ENCODE measurements at places on chromosomes 4 and X.

- DNase-seq: no peak
Measured at GRCh38 chrX:23505531-23506303, 161.6 kb upstream of the PRDX4 start.

DNA sequence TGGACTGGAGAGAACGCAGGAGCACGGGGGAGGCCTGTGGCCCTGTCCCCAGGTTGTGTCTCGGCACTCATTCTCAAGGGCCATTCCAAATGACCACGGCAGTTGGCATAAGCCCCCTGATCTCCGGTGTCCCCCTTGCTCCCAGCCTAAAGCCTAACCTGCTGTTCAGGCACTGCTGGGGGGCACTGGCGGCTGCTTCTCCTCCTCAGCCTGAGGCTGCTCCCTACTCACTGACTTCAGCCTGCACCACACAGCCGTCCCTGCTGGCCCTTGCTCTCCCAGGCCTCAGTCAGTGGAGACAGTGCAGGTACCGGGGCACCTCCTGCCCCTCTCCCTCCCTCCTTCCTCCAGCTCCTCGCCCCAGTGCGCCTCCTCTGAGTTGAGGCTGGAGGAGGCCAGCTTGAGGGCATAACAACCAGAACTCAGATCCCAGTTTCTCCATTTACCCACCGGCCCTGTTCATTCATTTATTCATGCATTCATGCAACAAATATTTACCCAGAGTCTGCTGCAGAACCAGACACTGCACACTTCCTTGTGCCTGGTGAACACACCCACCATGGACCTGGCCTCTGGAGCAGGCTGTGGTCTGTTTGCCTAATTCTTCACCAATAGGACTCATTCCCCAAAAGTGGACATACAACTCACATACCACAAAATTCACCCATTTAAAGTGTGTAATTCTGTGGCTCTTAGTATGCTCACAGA lies 65.0 kb downstream of the CPZ start:
- DNase-seq: no peak

DNA sequence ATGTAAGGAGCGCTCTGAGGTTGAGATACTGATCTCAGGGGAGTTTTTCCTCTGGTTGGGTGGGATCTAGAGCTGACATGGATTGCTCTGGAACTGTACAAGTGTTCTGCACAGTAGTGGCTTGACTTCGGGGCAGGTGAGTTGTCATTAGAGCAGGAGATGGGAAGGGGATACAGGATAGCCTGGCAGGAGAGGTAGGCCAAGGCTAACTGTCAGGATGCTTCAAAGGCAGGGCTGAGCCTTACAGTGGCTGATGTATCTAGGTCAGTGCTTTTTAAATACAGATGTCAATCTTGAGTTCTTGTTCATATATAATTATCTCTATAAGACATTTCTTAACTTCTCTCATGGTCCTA lies 43.5 kb upstream of the RELL1 start:
- no peak for DNase-seq

- DNase-seq: no peak
Measured at GRCh38 chr4:43379016-43379415, 486.5 kb downstream of the GRXCR1 start.

DNA sequence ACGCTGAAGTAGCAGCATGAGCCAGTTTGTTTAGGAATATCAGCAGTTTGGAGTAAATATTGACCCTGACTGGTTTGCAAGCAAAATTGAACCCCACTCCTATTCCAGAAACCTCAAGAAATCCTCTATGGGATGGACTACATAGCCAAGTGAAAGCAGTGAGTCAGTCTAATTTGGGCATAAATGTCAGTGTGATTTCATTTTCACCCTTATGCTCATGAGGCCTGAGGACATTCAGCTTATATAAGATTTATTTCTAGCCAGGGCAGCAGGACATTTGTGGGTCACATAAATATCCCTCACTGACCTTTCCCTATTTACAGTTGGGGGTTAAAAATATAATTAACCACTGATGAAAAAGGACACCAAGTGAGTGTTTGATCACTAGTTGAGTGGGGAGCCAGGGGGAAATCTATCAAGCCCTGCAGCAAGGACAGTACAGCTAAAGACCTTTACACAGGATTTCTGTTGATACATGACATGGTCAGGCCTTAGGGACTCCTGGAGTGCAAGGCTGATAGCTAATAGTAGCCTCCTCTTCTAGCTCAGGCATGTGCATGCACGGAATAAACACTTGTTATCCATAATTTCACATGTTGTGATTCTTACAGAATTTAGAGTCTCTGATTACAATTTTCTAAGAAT lies 996.9 kb upstream of the GRIA3 start:
- DNase-seq: no peak

- no peak for DNase-seq
Measured at GRCh38 chrX:123704781-123705180, 28.1 kb downstream of the THOC2 start.

GRCh38 chrX:8313844-8314243 lies 142.8 kb upstream of the VCX2 start:
- DNase-seq: no peak

GRCh38 chrX:133771086-133771646 lies 214.2 kb downstream of the GPC3 start:
- no peak for DNase-seq

GRCh38 chrX:10047631-10048030 lies 80.5 kb downstream of the CLDN34 start:
- DNase-seq: no peak

DNA sequence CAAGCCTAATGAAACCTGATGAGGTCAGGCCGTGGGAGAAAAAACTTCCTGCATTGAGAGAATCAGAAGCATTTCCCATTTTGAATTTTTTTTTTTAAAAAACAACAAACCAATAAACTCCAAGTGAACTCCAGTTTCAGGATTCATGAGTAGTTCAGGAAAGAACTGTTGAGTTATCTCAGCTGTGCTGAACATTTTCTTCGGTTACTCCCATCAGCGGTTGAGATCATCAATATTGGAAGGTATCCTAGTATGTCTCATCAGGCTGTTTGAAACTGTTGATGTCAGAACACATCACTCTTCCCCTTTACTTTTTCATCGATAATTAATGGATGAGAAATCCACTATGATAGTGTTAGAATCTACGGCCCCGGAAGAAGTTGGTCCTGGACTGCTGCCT lies 82.4 kb upstream of the ADGRG2 start:
- no peak for DNase-seq

DNA sequence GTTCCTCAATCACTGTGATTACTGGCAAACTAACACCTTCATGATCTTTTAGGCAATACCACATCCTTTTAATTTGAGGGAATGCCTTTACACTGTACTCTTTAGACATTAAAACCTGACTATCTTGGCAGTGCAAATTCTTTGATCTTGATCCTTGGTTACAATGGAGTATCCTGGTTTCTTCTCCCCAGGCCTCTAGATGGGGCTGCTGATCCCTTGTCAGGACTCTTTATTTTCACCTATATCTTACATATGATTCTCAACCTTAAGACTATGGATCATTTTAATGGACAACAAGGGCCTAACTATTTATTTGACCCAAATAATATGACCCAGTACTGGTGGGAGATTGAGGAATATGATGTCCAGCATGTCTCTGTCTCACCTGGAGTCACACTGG lies 1005.5 kb upstream of the INTU start:
- no peak for DNase-seq

GRCh38 chrX:1507511-1508463 lies 29.2 kb downstream of the P2RY8 start:
- DNase-seq: peak; percentile 14

GRCh38 chr4:37139987-37140386 lies 104.6 kb upstream of the NWD2 start:
- DNase-seq: no peak

GRCh38 chr4:168724686-168725411 lies 228.0 kb downstream of the PALLD start:
- no peak for DNase-seq

DNA sequence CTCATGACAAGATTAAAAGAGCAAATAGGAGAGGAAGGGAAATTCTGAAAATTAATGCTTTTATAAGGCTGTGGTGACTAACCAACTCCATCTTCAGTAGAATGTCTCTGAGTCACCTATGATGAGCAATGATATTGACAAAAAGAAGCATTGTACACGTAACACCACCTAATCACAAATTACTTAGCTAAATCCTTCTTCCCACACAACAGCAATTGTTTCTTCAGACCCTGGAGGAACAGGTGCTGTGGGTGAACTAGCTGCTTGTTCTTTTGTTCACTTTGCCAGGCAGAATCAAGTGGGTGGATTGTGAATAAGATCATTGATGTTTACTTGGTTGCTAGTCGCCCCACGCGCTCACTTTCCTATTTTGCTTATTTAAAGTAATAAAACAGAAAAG lies 315.5 kb downstream of the CAMK2D start:
- DNase-seq: no peak

GRCh38 chr4:151129796-151130195 lies 30.4 kb downstream of the RPS3A start:
- DNase-seq: no peak

DNA sequence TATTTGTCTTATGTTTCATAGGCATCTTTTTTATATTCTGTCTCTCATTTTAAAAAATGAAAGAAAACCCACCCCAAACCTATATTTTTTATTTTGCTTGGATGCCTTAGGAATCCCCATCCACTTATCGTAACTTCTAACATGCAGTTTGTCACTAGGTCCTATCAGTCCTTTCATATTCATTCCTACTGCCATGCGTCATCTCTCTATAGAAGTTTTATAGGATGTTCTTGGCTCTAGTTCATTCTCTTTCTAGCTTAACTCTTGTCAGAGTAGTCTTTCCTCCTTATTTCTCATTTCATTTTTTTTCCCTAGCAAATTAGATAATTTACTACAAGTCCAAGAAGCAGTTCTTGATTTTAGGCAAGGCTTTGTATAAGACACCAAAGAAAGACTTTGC lies 92.7 kb downstream of the LARP1B start:
- no peak for DNase-seq

DNA sequence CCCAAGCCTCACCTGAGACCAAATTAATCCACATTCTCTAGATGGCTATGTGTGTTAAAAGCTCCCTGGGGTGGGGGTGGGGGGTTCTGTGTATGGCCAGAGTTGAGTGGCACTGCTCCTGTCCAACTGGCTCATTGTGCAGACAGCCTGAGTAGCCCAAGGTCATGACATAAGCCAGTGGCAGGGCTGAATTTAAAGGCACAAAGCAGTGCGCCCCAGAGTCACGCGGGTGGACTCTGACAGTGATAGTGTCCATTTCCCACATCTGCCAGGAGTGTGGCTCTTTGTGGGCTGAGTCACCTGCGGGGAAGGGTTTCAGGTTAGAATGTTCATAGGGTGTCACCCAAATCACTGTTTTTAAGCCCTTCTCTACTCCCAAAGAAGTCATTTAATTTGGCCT lies 45.4 kb downstream of the SCD5 start:
- DNase-seq: no peak

- no peak for DNase-seq
Measured at GRCh38 chrX:41086627-41086932, 1.3 kb downstream of the USP9X start.

DNA sequence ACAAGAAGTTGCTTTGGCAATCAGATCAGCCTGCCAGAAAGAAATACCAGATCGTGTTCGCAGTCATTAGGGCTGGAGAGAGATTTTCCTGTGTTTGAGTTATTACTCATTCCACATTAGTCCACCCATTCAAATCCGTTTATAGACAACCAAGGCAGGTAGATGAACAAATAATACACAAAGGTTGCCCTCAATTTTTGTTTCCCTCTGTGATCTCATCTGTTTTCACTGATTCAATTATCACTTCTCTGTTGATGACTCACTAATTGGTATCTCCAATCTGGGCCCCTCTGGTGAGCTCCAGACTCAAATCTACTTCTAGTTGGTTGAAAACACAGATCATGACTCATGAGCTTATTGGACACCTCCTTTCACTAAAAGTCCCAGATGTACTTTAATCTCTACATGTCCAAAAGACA lies 54.5 kb downstream of the CHM start:
- no peak for DNase-seq

GRCh38 chr4:99002279-99002678 lies 6.8 kb downstream of the METAP1 start:
- DNase-seq: no peak

GRCh38 chr4:31741326-31741725 lies 1021.2 kb downstream of the PCDH7 start:
- no peak for DNase-seq
